ENCODE measurements at places on chromosomes 16 and 17. TPM values are rescaled to one million over a fixed set of nuclear protein-coding genes. Genes with fewer than 3 reads are reported as not detected.

GRCh38 chr17:71395901-71396300, 724.9 kb upstream of the SOX9 start:
- no peak for DNase-seq

The SPAG5 gene
- total RNA-seq, result 8.6 TPM

GRCh38 chr16:80344570-80344969, 196.2 kb upstream of the DYNLRB2 start:
- DNase-seq, result no peak

DNA sequence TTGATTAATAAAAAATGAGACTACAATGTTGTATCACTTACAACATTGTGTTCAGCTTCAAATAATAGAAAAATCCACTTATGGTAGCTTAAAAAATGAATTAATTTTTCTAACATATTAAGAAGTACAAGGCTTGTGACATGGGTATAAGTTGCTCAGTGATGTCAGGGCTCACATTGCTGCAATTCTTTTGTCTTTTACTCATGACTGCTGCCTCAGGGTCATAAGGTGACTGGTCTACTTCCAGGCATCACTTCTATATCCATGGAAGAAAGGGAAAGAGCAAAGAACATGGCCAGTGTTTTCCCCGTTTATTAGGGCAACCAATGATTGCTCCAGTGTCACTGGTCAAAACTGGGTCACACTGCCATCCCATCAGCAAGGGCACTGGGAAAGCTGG, 295.3 kb downstream of the MAP2K4 start:
- no peak for DNase-seq

- no peak for DNase-seq
Observed at GRCh38 chr17:58970609-58971450, 135.8 kb downstream of the TRIM37 start.

DNA sequence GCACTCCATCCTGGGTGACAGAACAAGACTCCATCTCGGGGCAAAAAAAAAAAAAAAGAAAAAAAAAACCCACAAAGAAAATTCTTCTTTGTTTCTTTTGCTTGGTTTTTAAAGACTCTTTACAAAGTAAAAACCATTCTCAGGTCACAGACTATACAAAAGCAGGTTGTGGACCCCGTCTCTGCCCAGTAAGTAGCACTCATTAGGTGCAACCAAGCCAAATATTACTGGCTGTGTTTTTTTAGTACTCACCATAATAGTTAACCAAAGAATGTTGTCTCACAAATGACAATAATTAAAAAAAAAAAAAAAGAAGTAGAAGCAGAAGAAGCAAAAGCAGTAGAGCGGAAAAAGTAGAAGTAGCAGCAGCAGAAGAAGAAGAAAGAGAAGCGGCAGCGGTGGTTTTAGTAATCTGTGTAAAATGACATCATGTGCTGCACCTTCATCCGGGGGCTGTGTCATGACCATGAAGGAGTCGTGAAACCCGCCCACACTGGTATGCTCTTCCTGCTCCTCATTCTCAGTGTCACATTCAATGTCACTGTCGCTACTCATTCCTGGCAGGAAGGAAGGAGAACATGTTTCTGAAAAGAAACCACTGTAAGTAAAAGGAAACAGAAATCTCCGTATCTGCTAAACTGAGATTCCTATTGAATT, 105.4 kb downstream of the TRIM37 start:
- DNase-seq, result peak; percentile 73

The DPEP2NB gene
- not detected for total RNA-seq

DNA sequence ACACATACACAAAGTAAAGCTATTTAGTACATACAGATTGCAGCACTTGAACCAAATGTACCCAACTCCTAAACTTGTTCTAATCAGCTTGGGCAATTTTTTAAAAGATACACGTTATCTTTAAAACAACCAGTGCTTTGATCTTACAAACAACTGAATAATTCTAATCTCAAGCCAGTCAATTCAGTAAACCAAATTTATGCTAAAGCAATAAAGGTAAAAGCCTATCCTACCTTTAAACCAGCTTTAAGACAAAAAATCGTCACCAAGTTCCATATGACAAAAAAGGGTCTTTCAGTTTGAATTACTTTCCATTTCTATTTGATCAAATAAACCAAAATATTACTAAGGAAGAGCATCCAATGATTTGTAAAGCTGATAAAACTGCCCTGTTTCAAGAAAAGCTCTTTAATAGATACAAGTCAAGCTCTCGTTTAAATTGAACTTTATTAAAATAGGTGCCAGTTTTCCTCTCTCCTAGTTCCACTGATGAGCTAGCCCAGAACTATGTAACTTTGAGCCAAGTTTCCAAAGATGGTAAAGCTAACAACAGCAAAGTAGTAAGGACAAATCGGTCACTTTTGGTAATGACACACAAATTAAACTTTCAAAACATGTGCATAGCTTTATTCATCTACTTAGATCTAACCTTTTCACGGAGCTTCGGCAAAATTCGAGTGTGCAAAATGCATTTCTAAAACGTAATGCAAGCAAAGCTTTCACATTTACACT, 10.2 kb downstream of the CRYBA1 start:
- DNase-seq, result no peak

GRCh38 chr16:8733849-8734540, 59.6 kb downstream of the ABAT start:
- no peak for DNase-seq

The CCL16 gene
- total RNA-seq, result not detected

The DNAH17 gene
- 1.2 TPM for total RNA-seq

The JPH3 gene
- not detected for total RNA-seq

The SHMT1 gene
- 13.9 TPM for total RNA-seq

DNA sequence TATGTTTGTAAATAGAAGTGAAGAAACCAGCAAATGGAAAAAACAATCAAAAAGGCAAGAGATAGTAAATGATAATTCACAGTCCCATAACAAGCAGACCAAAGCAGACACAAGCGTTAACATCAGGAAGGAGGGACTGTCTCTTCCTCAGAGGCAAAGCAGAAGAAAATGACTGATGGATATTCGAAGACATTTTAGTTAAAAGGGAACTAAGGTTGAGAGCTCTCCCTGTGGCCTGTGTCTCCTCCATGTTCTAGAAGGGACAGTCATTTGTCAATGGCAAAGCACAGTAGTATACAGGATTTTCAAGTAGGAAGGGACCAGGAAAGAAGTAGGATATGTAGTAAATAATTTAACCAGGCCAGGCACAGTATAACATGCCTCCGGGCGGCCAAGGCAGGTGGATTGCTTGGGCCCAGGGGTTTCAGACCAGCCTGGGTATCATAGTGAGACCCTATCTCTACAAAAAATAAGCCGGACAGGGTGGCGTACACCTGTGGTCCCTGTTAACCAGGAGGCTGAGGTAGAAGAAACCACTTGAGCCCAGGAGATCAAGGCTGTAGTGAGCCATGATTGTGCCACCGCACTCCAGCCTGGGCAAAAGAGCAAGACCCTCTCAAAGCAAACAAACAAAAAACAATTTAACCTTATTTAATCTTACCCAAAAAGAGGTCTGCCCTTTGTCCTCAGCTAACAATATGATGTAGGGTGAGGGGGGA, 3.7 kb downstream of the ZDHHC7 start:
- no peak for DNase-seq

GRCh38 chr16:8583199-8583598, 7.1 kb downstream of the TMEM114 start:
- no peak for DNase-seq

DNA sequence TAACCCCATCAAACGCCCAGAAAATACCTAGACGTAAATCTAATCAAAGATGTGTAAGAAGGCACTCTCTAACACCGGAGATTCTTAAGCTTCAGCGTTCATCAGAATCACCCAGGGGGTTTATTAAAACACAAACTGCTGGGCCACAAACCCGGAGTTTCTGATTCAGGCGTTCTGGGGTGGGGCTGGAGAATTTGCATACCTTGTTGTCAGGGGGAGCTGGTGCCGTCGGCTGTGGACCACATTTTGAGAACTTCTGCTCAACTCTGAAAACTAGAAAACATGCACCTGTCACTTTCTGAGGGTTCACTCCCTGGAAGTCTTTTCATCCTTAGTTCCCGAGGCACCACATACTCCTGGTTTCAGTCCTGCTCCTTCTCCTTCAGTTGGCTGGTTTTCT, 48.6 kb upstream of the WSCD1 start:
- no peak for DNase-seq

The KRT28 gene
- total RNA-seq, result not detected

GRCh38 chr16:65280845-65281512, 159.1 kb upstream of the CDH11 start:
- DNase-seq, result no peak

The OTOP2 gene
- not detected for total RNA-seq

DNA sequence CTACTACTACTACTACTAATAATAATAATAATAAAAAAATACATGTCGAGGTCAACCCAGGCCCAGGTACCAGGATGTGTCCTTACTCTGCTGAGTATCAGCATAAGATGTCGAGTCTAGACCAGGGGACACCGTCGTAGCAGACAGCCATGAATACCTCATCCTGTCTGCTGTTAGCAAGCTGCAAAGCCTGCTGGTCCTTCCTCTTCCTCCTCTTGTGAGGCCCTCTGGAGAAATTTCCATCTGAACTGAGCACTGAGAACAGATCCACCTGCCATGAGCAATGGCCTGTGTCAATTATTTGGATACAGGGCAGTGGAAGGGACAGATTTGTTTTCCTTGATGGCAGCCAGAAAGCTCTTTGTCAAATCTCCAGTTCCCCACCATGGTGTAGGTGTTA, 168.5 kb downstream of the XYLT1 start:
- no peak for DNase-seq

GRCh38 chr16:4111748-4112696, 4.2 kb downstream of the ADCY9 start:
- DNase-seq, result no peak

DNA sequence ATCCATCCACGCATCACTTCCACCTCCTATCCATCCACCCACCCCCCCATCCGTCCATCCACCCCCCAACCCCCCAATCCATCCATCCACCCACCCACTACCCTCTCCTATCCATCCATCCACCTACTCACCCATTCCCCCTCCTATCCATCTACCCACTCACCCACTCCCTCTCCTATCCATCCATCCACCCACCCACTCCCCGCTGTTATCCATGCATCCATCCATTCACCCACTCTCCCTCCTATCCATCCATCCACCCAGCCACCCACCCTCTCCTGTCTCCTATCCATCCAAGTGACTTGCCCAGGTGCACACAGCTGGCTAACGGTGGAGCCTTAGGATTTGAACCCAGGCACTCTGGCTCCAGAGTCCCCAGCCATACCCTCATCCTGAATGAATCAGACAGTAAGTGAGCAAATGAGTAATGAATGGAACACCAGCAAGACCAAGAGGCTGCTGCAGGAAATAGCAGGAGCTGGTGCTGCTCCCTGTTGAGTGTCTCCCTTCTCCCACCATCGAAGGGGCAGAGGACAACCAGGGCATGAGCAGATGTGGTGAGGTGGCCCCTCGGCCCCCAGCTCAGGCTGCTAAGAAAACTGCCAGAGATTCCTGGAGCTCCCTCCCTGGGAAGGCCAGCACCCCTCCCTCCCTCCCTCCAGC, 62.5 kb downstream of the LITAF start:
- no peak for DNase-seq

DNA sequence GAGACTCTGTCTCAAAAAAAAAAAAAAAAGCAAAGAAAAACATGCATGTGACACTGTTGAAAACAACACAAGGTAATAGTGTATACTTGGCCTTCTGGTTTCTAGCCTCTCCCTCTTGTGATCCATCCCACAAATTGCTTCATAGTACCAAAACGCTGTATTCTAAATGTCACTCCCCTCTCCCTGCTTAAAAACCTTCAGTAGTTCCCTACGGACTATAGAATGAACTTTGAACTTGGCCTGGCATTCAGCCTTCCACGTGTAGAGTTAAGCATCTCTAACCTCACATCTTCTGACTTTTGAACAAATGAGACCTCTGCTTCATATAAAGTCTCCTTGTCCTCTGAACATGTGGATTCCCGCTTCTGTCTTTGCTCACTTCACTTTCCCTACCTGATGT, 5.1 kb downstream of the ZNF821 start:
- DNase-seq, result no peak

DNA sequence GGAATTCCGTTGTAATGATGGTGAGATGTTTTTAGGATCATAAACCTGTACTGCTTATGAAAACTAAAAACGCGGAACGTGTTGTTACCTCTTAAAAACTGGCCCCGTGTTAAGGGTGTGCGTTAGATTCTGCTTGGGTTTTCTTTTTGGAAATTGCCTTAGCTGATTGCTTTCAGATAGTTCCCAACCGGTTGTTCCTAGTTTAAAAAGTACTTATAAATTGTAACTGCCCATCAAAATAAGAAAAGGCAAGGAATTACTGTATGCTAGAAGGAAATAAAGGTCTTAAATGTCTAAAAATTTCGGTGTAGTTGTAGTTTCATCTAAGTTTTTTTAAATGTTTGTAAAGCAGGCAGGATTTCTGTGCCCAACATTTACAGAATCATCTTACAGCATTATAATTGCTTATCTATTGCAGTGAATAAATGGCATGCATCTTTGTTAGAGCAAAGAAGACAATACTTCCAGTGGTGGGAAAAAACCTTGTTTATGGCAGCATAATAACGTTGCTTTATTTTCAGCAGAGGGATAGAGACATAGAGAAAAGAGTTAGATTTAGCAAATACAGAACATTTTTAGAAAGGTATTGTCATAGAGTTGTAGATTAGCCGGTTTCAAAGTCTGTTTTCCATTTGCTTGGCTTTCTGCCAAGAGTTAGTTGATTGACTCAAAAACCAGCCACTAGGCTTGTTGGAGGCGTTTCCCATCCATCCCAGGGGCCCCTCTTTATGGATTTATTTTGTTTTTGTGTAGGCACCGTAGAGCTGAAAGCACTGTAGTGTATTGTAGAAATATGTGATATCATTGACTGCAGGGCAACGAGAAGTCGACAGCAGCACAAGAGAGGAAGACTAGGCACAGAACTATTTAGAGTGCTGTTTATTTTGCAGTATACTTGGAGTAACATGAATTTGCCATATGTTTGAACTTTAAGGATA, 1.7 kb downstream of the PPM1D start:
- DNase-seq, result peak; percentile 39

The ZDHHC1 gene
- total RNA-seq, result 0.49 TPM

The SSTR5 gene
- not detected for total RNA-seq

DNA sequence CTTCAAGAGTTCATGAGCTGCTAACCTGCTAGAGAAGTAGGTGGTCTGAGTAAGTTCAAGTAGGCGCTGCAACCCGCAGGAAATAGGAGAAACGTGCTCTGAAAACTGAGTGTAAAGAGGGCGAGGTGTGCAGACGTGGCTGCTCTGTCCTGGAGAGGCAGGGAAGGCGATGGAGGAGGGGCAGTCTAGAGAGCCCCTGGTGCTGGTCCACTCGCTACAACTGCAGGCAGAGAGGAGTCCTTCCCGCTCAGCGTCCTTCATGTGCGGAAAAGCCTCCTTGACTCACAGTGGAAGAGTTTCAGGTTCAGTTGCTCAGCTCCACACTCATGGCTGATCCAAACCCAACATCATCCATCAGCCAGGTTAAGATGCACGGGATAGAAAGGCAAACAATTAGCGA, 12.1 kb downstream of the ABCA3 start:
- DNase-seq, result no peak

The CCL1 gene
- total RNA-seq, result not detected

All from T-cell (primary cell).